Stimulated activated CD4-positive, alpha-beta T cell treated with anti-CD3 and anti-CD28 coated beads, Interleukin-15, amount 100 ng/mL, for 1 hour (primary cell): ENCODE measurements at places on chromosomes 4 and X.

DNA sequence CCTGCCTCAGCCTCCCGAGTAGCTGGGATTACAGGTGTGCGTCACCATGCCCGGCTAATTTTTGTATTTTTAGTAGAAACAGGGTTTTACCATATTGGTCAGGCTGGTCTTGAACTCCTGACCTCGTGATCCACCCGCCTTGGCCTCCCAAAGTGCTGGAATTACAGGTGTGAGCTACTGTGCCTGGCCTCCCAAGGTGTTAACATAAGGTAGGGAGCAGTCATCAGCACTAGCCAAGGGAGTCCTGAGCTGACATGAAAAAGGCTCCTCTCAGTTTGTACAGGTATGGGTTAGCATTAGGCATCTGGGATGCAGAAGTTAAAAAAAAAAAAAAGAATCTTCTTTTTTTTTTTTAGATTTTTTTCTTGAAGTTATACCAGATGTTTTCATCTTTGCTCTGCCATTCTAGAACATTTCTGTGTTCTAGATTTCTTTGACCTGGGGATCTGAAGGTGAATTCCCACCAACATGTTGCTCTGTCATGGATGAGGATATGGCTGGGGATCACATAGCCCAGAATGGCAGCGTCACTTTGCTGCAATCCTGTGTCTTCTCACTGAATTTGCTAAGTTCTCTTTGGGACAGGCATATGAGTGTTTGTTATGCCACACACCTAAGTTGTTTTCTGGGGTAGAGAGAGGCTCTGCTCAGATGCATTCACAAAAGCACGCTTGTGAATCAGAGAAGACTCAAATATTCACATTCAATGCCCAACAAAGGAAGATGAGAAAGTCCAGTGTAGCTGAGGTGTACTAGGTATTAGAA lies 24.4 kb upstream of the PLA2G12A start:
- no peak for DNase-seq

DNA sequence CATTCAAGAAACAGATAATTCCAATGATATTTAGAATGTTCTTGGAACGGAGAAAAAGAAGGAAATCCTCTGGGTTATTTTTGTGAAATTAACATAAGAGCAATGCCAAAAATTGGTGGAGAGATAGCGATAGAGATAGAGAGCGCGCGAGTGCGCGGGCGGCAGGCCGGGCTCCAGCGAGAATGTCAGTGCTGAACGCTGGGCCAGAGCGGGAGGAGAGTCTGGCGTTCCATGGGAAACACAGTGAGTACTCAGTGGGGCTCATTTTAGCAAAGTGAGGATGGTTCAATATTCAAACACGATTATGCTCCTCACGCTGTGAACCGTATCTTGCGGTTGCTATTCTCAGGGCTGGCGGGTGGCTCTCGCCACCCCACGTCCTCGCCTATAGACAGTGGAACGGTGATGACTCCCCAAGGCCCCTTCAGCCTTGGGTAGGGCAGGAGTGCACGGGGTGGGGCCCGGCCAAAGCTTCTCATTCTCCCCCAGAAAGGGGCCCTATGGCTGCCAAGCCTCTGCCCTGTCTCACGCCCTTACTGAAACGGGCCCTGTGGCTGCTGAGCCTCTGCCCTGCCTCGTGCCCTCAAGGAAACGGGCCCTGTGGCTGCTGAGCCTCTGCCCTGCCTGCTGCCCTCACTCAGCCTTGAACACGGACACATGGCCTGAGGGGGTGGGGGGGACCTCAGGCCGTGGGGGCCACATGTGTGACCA lies 16.9 kb downstream of the CPLX1 start:
- no peak for DNase-seq

DNA sequence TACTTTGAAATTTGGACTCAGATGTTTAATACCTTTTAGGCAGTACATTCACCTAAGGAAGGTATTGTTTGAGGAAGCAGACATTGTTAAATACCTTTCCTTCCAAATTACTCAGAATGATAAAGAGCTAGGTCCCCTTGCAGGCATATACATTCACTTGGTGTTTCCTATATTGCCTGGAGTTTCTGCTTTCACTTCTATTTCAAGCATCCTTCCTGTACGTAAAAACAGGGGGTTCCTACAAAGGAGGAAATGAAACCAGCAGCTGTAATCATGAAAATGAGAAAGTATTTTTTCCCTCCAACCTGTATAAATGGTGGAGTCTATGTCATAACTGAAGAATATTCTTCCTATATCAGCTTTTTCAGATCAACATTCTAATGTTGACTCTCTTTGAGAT lies 90.4 kb upstream of the RASGEF1B start:
- DNase-seq, result no peak

DNA sequence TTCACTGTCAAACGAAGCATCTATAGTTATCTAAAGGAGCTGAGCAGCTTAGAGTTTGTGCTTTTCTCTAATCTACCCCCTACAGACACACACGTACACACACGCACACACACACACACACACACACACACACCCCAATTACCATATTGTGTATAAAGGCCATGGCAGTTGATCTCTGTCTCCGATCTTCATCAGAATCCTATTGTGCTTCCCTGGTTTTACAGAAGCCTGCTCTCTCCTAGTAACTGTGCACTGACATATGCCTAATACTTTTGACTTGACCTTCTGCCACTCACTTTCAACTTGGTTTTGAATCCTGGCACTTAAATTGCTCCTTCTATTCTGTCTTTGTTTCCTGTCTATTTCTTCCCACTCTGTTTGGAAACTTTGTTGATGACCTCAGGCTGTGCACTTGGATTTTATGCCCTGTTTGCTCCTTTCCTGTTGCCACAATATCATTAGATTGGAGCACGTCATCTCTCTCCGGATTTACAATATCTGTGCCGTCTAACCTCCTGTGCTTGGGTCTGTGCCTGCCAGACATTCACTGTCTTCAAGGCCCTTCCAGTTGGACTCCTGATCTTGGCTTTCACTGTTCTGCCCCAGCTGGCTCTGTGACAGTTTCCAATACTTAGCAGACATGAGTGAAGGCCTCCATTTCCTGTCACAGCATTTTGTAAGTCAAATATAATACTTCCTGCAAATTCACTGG lies 928.1 kb downstream of the FAT4 start:
- DNase-seq, result no peak

DNA sequence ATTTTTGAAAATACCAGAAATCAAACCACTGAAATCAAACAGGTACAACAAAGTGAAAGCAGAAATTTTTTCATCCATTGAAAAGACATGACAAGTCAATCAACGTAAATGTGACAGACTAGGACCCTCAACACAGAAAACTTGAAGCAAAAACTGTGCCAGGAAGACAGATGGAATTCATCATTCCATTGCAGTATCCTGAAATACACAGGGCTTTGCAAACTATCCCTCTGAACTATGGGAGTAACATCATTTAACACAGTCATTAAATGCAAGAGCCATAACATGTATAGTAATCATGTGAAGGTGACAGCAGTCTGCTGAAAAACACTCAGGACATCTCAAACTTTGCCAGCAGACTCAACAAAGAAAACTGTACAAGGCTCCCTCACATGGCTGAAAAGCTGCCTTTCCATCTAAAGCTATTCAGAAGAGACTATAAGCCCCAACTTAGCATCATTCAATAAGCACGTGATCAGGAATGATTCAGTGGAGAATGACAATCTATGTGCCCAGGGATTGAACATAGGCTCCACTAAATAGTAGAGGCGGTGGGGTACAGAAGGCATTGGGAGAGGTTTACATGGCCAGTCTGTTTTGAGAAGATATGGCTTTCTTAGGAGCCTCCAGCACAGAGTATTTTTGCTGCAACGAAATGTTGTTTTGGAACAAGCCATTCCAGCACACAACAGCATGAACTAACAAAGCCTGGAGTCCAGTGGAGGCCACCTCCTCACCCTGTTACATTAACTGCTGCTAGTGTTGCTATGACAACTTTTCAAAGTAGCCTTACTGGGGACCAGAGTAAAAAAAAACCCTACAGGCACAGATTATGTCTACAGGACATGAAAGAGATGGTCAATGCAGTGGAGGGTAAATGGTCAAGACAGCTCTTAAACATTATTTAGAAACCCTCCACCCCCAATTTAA lies 274.5 kb upstream of the NOCT start:
- DNase-seq, result no peak

DNA sequence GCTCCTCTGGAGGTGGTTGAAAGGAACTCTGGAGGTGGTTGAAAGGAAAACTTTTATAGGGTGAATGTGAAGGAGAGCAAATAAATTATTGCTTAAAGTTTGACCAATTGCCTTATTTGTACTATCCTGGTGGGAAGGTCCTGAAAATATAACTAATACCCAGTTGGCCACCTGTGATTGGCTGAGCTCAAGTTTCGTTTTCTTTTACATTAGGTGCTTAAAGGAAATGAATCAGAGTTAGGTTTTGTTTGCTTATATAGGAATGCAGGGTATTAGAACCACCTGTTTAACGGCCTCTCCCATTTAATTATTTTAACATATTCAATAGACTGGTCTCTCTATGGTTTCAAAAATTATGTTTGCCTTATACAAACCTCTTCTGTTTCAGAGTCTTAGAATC lies 497.6 kb downstream of the PRR32 start:
- no peak for DNase-seq

DNA sequence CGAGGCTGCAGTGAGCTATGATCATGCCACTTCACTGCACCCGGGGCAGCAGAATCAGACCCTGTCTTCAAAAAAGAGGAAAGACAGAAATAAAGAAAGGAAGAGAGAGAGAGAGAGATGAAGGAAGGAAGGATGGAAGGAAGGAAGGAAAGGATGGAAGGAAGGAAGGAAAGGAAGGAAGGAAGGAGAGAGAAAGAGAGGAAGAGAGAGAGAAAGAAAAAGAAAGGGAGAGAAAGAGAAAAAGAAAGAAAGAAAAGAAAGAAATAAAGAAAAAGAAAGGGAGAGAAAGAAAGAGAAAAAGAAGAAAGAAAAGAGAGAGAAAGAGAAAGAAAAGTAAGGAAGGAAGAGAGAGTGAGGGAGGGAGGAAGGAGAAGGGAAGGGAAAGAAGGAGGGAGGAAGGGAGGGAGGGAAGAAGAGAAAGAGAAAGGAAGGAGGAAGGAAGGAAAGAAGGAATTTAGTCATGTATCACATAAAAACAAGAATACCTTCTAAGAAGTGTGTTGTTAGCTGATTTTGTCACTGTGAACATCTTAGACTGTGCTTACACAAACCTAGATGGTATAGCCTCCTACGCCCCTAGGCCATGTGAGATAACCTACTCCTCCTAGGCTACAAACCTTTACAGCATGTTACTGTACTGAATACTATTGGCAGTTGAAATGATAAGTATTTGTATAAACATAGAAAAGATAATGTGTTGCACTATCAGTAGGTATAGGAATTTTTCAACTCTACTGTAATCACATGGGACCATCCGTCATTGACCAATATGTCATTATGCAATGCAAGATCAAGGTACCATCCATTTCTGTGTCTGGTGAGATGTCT lies 17.4 kb upstream of the AFF1 start:
- no peak for DNase-seq

GRCh38 chrX:38803243-38803587 lies 2.0 kb downstream of the MID1IP1 start:
- no peak for DNase-seq

GRCh38 chr4:66123831-66124413 lies 453.6 kb upstream of the EPHA5 start:
- DNase-seq, result no peak

DNA sequence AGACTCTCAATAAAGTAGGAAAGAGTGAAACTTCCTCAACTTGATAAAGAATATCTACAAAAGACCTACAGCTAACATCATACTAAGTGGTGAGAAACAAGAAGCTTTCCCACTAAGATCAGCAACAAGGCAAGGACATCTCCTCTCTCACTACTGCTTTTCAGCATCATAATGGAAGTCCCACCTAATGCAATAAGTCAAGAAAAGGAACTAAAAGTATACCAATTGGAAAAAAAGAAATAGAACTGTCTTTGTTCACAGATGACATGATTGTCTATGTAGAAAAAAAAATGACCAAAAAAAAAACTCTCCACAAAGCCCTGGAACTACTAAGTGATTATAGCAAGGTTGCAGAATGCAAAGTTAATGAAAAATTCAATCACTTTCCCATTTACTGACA lies 25.1 kb upstream of the SH3RF1 start:
- no peak for DNase-seq

GRCh38 chrX:106246511-106246910 lies 78.4 kb downstream of the PWWP3B start:
- no peak for DNase-seq

GRCh38 chrX:147850875-147851274 lies 60.8 kb upstream of the FMR1 start:
- DNase-seq, result no peak

GRCh38 chr4:55447831-55448230 lies 52.1 kb downstream of the TMEM165 start:
- no peak for DNase-seq

- no peak for DNase-seq
These were observed 534 bp downstream of the MSX1 start for GRCh38 chr4:4859799-4860599.

DNA sequence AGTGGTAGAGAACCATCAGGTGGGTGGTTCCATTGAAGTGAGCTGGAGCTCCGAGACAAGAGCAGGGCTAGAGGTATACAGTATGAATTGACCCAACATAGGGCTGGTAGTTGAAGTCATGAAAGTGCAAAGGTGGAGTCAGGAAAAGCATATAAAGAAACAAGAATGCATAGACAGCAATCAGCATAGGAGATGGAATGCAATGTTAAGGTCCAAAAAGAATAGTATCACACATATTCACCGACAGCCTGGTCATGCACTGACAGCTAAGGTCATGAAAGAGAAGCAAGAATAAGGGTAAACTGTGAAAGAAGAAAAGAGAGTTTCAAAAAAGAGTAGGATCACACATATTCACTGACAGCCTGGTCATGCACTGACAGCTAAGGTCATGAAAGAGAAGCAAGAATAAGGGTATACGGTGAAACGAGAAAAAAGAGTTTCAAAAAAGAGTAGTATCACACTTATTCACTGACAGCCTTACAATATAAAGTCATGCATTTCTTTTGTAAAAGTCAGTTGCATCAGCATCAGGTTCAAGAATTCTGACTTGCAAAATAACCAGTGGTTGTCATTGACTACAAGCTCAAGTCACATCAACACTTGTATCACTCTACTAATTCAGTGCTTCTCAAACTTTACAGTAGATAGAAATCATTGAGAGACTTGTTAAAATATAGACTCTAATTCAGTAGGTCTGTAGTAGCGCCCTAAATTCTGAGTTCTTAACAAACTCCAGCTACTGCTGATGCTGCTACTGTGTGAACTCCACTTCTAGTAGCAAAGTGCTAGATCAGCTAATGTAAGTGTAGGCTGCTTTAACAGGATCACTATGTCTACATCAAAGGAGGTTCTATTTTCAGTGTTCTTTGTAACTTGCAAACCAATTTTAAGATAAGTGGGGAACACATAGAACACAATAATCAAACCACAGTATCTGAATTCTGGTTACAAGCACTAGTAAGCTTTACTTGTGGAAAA lies 221.9 kb downstream of the PDGFC start:
- no peak for DNase-seq

GRCh38 chrX:123756320-123756719 lies 23.5 kb upstream of the THOC2 start:
- no peak for DNase-seq

GRCh38 chr4:38009421-38009820 lies 49.2 kb downstream of the PTTG2 start:
- no peak for DNase-seq

- no peak for DNase-seq
These were observed 234.8 kb upstream of the GNPDA2 start for GRCh38 chr4:44961001-44961755.

GRCh38 chr4:101211146-101211553 lies 136.2 kb downstream of the PPP3CA start:
- DNase-seq, result no peak
